MV-4-11 (cell line): ENCODE measurements at places on chromosomes 16 and 17.

DNA sequence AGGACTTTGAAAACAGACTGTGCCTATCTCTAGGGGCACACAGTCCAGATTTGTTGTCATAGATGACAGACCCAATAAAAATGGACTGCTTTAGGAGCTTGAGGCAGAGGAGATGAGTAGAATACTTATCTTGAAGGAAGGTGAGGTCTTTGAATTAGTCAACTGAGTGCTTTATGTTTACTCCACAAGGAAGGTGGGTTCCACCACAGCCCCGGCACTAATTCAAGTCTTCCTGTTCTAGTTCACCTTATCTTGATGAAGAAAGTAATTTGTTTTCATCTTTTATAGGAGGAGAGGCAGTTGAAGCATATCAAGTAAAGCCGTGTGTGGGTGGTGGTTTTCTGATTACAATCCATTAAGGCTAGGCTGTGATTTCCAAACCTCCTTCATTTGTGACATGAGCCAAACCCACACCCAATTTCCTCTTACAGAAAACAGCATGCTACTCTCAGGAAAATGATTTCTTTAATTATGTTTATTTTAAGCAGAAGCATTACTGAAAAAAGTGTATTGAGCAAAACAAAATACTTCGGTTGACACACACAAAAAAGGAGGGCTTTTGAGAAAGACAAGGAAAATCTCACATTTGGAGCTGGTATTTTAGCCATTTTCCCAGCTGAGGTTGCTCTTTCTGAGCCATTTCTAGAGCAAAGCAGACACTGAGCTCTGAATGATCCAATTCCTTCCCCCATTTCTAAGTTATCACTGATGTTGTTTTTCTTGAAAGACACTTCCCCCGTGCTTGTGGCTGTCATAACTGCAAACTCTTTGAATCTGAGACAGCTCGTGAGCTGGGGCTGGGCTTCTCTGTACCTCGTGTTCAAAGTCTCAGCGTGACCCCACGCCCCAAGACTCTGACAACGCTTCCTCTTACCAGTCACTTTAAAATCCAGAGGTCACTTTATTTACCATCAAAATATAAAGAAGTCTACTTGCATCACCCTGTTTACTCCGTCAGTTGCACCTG is 35.4 kb downstream of the CDRT15 start:
- DNase-seq = peak; percentile 9

- DNase-seq = no peak
Observed at GRCh38 chr17:57281887-57282286, 25.6 kb downstream of the MSI2 start.

DNA sequence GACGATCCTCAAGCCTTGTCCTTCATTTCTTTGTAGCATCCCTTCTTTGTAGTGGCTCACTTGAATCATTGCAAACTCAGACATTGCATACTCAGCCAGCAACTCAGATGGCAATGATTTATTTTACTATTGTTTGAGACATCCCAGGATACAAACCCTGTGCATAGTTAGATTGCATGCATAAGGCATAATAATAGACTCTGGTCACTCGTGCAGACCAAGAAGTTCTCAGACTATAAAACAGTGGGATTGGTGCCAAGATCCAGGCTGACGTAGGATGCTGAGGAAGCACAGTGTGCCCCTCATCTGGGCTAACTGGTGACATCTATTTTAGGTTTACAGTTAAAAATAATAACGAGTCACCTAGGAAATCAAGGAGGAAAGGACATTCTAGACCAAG is 142.3 kb downstream of the PMP22 start:
- DNase-seq = no peak

GRCh38 chr16:85274924-85275323 is 162.7 kb upstream of the CIBAR2 start:
- DNase-seq = no peak

- DNase-seq = no peak
Observed at GRCh38 chr17:81335773-81336157, 40.7 kb upstream of the SLC38A10 start.

GRCh38 chr16:31080035-31080629 is 5.9 kb downstream of the ZNF646 start:
- DNase-seq = no peak

- DNase-seq = no peak
Observed at GRCh38 chr16:88284626-88285513, 97.9 kb upstream of the ZNF469 start.

DNA sequence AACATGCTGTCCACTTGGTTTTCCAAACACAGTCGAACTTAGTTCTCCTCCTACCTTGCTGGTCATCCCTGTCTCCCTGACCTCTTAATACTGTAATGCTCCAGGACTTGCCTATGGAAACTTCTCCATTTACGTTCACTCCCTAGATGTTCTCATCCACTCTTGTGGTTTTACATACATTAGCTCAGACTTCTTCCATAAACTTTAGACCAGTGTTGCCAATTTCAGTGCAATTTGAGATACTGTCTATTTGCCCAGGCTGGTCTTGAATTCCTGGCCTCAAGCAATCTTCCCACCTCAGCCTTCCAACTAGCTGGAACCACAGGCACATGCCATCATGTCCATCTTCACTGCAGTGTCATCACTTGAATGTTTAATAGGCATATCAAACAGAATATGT is 1.5 kb downstream of the MATCAP1 start:
- DNase-seq = no peak

GRCh38 chr16:8686031-8686621 is 11.7 kb downstream of the ABAT start:
- no peak for DNase-seq

DNA sequence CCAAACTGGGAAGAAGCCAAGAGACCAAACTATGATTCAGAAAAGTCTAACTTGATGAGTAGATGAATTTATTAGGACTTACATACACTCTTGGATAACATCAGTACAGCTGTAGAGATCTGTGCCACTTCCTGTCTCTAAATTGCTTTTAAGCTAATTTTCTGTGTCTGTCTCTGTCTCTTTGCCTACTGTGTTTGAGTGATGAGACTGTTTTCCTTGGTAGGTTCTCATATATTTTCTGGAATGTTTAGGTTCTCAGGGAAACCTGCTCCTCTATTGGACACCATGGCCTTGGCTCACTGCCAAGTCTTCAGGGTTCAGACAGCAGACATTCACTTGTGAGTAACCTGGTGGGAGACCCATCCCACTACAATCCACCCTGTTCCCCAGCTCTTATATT is 103.5 kb upstream of the KIF2B start:
- DNase-seq = no peak

DNA sequence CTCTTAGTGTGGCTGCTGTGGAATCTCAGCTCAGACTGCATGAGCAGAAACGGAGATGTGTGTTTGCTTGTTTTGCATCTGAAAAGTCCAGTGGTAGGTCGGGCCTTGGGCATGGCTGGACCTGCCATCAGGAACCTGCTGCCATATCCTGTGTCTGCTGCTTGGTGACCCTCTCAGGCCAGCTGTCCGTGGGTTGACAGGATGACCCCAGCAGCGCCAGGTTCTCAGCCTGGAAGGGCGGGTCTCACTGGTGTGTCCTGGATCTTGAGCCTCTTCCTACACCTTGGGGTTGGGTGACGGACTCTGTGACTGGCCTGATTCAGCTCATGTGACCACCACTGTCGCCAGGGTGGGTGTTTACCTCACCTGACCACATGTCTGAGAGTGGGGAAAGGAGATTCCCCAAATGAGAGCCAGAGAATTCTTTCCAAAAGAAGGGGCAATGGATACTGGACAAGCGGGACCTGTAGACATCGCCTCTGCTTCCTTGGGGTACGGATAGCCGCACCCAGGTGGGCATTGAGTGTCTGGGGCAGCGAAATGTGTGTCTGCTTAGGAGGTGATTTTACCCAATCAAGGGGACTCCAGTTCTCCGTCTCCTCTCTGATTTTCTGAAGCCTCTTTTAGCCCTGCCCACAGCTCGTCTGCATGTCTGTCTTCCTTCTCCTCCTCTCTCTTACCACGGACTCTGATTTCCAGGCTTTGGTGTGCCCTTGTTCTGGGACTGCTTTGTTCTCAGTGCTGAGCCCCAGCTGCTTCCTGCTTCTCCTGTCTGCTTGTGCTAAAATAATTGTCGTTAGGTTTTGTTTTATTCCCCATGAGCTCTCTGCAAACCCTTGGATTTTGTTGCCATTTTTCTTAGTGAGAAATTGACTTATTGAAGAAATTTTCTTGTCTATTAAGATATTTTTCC is 399.7 kb downstream of the CPPED1 start:
- no peak for DNase-seq

GRCh38 chr16:9138731-9139501 is 47.5 kb downstream of the HAPSTR1 start:
- DNase-seq = peak; percentile 41

- no peak for DNase-seq
Observed at GRCh38 chr17:60542071-60542470, 16.0 kb upstream of the APPBP2 start.

DNA sequence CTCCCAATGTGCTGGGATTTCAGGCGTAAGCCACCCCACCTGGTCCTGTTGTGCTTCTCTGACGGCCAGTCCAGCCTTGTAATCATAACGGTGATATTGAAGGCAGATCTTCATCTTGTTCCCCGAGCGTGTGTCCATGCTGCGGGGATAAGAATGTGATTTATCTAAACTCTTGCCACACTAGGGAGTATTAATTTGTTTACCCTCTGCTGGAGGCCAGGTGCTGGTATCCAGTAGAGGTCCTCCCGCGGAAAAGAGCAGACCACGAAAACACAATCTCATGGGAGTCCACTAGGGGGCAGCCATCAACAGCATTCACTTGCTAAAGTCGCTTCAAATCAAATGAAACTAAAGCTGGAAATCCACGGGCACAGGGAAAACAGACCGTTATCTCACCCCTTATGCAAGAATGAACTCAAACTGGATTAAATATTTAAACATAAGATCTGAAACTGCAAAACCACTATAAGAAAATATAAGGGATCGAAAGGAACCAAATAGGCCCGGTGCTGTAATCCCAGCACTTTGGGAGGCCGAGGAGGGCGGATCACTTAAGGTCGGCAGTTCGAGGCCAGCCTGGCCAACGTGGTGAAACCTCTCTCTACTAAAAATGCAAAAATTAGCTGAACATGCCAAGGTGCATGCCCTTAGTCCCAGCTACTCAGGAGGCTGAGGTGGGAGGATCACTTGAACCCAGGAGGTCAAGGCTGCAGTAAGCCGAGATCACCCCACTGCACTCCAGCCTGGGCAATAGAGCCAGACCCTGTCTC is 22.3 kb upstream of the RBBP6 start:
- DNase-seq = peak; percentile 81

DNA sequence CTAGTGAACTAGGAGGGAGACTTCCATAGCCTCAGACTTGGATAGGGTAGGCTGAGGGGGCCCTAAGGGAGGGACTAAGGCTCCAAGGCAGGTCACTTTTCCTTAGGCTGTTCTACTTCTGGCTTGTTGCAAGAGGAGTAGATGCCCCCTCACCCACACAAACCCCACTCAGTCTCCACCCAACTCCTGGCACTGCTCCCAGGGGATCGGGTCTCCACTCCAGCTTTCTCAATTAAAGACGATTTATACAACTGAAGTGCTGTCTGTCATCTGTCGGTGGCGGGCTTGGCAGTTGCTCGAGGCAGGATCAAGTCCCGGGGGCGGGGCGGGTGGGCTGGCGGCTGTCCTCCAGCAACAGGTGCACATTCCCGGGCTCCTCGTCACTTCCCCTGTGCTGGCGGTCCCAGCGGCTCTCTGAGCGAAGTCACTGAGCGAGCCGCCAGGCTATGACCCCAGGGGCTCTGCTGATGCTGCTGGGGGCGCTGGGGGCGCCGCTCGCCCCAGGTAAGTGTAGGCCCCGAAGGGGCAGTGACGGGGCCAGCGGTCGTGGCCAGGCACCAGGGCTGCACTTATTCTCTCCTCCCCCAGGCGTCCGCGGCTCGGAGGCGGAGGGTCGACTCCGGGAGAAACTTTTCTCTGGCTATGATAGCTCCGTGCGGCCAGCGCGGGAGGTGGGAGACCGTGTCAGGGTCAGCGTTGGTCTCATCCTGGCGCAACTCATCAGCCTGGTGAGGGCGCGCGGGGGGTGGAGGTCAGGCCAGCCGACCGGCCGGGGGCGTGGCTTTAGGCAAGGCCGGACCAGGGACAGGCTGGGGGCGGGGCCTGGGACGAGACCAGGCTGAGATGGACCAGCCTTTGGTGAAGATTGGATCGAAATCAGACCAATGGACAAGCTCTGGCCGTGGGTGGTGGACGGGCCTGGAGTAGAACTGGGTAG is at the start of gene CHRNB1:
TSS of gene CHRNB1 (plus strand) at position 380 of the 937 bp plus-strand sequence. CDS start at position 447, 67 bp downstream.
- no peak for DNase-seq

DNA sequence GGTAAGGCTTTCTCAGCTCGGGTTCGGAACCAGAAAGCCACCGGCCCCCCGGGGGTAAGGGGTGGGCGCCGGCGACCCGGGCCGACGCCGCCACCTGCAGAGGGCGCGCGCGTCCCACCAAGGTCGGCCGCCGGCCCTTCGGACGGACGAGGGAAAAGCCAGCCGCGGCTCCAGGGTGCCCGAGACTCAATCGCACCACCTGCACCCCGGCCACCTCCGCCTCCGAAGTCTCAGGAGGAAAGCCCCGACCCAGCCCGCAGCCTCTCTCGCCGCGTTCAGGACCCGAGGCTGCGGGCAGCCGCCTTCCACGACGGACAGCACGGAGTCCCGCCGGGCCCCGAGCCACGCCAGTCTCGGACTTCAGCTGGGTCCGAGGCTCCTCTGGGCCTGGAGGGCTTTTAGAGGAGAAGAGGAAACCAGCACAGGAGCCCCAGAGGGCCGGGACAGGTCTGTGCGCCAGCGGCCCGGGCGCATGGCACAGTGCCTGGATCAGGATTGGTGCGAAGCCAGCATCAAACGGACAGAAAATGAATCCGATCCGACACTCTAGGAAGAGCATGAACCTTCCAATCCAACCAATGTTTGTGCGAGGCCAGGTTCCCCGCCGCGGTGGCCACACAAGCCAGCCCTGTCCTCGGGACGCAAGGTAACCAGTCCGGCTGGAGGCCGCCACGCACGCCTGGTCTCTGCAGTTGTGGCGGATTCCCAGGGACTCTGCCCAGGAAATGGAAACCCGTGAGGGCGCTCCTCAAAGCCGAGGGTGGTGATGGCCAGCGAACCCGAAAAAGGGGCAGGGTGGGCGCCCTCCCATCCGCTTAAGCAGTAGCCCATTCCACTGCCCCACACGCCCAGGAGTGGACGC is 6.7 kb downstream of the CBX8 start:
- no peak for DNase-seq

GRCh38 chr16:85535352-85536072 is 77.6 kb upstream of the GSE1 start:
- peak; percentile 99 for DNase-seq

GRCh38 chr16:66618588-66619375 is 14.3 kb downstream of the CMTM3 start:
- DNase-seq = no peak
